Bone marrow (tissue), 2 donors: ENCODE measurements at places on chromosomes 6 and 20.

DNA sequence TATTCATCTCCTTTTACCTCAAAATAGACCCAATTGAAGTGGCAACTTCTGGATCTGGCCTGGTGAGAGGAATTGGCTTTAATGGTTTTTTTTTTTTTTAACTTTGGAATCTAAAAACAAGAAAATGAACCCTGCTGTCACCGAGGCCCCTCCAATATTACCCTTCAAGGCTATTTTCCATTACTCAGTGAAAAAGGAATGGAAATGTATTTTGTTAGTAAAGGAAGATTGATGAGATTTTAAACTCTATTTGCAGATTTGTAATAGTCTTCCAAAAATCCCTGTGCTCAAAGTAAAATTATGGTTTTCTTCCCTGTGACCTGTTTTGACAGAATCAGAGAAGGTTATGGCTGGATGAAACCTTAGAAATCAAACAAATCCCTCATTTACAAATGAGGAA is 102.9 kb downstream of the TMEM170B start:
- DNase-seq, result no peak

GRCh38 chr6:150936021-150936555 is 70.6 kb downstream of the MTHFD1L start:
- no peak for DNase-seq

- DNase-seq, result no peak
Observed at GRCh38 chr20:36768768-36769430, 4.7 kb downstream of the DSN1 start.

GRCh38 chr6:112254921-112255320 is 554 bp upstream of the LAMA4 start:
- no peak for DNase-seq

DNA sequence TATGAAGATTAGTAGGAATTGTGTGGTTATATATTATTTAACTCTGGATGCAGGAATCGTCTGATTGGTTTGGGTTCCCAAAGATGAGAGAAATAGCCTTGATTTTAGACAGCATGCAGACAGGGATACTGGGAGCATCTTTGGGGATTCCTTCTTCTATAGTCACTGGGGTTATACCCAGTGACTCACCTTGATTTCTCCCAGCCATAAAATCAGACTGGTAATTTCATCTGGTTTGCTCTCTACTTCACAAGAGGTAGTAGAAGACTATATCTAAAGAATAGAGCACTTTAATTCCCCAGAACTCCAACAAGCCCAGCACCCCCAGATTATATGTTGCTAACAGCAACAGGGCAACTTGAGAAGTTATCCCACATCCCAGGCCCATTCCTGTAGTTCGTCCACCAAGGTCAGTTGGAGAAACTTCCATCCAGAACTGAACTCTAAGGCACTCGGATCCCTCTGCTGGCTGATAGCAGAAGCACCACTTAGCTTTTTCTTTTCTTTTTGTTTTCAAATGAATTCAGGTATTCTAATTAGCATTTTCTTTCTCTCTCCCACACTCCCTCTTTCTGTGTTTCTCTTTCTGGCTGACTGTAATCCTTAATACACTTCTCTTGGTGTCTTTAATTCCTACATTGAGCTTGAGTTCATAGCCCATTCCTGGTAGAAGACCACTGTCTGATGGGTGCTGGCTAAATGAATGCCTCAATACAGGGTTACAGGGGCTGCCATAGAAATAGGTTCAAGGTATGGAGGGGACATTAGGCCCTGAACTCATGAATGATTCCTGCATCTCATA is 20.4 kb upstream of the EFHC1 start:
- no peak for DNase-seq

- DNase-seq, result no peak
Observed at GRCh38 chr6:107115695-107116327, 496 bp upstream of the BEND3 start.

- DNase-seq, result no peak
Observed at GRCh38 chr6:159360306-159360705, 191.1 kb downstream of the FNDC1 start.

DNA sequence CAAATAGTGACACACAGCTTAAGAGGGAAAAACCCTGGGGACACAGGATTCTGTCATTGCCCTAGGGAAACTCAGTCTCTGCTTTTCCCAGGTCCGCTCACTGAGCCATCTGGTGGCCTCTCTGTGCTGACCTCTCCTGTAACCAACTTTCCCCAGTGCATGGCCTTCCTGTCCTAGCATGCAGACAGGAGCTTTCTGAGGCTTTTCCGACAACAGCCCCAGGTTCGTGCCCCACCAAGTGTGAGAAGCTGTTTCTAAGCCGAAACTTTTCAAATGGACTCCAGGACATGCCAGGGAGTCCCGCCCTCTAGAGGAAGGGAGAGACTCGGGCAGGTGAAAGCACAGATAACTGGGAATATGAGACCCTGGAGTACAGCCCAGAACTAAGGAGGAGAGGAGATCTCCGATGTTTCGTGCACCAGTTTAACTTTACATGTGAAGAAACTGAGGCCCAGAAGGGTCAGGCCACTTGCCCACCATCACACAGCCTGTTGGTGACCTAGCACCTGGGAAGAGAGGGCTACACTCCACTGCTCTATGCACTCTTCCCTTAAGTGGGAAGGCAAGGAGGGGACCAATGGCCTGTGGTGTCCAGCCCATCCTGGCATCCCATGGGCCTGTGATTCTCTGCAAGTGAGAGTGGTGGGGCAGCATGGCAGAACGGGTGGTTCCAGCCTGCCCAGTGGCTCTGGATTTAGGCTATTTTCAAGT is 46.2 kb downstream of the RPP40 start:
- DNase-seq, result no peak

- peak; percentile 75 for DNase-seq
Observed at GRCh38 chr20:50169329-50169823, 15.9 kb upstream of the PEDS1 start.

DNA sequence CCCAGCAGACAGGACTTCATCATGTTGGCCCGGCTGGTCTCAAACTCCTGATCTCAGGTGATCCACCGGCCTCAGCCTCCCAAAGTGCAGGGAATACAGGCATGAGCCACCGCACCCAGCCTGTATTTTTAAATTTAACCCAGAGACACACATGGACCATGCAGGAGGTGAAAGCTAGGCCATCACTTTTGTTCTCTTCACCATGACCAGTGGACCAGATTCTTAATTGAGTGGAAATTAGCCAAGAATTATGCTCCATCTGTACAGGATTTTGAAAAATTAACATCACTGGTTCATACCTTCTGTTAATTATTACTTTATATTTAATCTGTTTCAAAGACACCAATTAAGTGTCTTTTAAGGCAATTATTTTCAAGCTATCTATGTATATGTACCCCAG is 493.6 kb upstream of the NOX3 start:
- no peak for DNase-seq

GRCh38 chr6:41578217-41579087 is 32.3 kb downstream of the FOXP4 start:
- no peak for DNase-seq

- DNase-seq, result no peak
Observed at GRCh38 chr6:45148278-45148677, 179.9 kb upstream of the RUNX2 start.

- peak; percentile 34 for DNase-seq
Observed at GRCh38 chr6:18997375-18997826, 610.3 kb downstream of the RNF144B start.

DNA sequence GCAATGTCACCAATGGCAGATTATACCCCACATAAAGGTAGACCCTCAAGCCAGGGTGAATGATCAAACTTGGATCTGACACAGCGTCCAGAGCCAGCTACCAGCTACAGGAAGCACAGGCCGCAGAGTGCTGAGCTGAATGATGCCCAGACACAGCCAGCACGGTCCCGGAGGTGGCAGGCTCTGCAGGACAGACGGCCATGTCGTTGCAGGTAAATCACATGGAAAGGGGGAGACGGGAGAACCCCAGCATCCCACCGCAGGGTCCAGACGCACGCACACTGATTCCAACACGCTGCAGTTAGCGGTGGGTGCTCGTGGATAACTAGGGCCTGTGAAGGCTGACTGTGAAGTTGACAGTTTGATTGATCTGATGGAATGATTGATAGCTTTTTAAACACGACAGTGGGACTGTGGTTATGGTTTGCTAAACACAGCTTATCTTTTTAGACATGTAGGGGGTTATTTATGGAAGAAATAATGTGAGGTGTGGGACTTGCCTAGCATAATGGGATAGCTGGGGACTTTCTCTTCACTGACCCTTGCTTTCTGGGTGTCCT is 228.5 kb downstream of the ERMARD start:
- DNase-seq, result no peak

- DNase-seq, result no peak
Observed at GRCh38 chr6:145756170-145756662, 20.9 kb upstream of the EPM2A start.

DNA sequence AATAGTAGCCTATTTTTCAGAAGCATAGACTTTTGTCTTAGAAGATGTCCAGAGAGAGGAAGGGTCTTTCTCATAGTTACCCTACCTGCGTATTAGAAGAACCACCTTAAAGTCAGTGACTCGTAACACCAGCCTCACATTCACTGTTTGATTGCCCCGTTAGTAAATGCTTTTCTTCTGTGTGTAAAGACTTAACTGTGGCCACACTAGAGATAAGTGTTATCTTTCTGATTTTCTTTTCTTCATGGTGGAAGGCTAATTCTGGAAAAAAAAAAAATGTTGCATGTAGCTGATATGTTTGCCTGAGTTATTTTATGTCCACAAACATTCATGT is 83.9 kb downstream of the SAMD3 start:
- no peak for DNase-seq

DNA sequence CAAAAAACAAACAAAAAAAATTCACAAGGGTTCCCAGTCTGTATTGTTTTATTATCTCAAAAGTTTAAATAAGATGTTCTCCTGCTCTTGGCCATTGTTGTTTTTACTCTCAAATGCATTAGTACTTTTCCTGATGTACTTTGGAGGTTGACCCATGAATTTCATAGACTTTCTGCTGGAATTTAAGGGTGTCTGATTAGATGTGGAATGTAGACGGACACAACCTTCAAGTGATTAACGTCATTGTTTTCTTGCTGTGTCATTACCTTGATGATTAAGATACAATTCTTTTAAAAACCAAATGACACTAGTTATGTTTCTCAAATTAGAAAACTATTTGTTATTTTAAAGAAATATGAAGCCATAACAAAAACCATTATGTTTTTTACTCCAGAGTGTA is 421.4 kb upstream of the RUNX2 start:
- no peak for DNase-seq

- DNase-seq, result no peak
Observed at GRCh38 chr6:142476452-142476851, 174.6 kb downstream of the ADGRG6 start.

DNA sequence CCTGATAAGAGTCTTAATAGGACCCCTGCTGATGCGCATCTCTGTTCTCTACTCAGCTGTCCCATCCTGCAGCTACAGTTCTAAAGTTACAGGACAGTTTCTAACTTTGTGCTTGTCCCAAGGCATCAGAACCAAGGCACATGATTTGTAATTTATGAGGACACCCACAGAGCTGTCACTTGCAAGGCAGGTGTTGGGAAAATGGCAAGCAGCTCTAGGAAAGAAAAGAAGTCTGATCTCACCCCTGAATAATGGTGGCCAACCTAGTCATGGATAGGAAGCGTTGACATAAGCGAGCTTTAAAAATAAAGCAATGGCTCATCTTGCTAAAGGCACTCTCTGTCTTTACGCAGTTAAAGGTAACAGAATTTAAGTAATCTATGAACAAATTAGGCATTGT is 127.6 kb upstream of the VGLL2 start:
- DNase-seq, result no peak

GRCh38 chr6:77633471-77633870 is 19.4 kb upstream of the MEI4 start:
- no peak for DNase-seq

DNA sequence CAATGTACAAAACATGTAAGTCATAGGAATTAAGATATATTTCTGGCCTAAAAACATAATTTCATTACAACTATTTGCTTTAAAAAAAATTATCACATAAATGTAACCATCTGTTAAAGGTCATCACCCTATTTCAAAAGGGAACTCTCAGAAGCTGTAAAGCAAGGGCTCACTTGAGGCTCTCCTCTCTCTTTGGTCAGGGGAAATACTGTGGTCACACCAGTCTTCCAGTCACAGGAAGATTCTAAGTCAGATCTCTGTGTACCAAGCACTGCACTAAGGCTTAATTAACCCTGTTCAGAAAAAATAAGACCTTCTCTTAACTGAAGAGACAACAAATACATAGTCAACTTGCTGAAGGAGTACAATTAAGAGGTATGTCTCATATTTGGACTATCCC is 75.6 kb downstream of the MMS22L start:
- DNase-seq, result no peak

DNA sequence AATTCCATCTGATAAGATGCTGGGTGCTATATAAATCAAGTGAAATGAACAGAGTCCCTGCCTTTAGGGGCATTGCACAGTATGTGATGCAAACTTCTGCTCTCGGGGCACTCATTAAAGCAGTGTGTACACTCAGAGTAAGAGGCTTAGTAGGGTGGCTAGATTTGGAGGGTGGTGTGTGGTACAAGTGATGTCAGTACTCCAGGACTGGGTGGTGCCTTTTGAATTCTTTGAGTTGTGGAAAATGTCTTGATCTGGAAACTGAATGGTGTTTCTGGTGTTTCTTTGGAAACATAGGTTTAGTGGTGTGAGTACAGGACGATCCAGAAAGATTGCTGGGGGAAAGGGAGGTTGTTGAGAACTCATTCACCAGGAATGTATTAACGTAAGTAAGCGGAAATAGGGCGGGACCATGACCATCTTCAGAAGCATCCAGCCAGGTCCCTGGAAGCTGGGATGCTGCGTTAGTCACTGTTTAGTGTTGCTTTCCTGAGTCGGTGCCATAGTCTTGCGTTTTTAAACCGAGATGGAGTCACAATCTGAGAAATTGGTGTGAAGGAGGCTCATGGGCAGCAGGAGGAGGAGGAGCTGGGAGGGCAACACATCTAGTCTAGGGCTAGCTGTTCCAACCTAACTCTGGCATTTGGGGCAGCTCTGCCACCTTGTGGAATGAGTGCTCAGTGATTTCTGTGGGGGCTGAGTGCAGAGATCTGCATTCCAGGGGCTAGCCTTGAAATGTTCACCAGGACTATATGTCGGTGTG is 70.3 kb downstream of the SCAND1 start:
- no peak for DNase-seq

DNA sequence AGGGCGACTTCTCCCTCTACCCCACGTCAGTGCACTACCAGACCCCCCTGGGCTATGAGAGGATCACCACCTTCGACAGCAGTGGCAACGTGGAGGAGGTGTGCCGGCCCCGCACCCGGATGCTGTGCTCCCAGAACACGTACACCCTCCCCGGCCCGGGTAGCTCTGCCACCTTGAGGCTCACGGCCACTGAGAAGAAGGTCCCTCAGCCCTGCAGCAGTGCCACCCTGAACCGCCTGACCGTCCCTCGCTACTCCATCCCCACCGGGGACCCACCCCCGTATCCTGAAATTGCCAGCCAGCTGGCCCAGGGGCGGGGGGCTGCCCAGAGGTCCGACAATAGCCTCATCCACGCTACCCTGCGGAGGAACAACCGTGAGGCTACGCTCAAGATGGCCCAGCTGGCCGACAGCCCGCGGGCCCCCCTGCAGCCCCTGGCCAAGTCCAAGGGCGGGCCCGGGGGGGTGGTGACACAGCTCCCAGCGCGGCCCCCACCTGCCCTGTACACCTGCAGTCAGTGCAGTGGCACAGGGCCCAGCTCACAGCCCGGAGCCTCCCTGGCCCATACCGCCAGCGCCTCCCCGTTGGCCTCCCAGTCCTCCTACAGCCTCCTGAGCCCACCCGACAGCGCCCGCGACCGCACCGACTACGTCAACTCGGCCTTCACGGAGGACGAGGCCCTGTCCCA is 57.5 kb upstream of the TMEM181 start:
- DNase-seq, result no peak

- peak; percentile 17 for DNase-seq
Observed at GRCh38 chr20:50379049-50379990, 130.9 kb upstream of the PTPN1 start.

GRCh38 chr20:50043573-50044352 is 61.0 kb downstream of the SNAI1 start:
- DNase-seq, result no peak
